Caki2 (cell line): ENCODE measurements at places on chromosomes 7 and 10. TPM values are rescaled to one million over a fixed set of nuclear protein-coding genes. Genes with fewer than 3 reads are reported as not detected.

Gene SSC4D
- 1.1 and 11.0 TPM in 2 replicates for total RNA-seq

Gene MGAM2
- total RNA-seq = not detected in 2 replicates

Gene CFTR
- total RNA-seq = not detected in 2 replicates

Gene TMEM72
- total RNA-seq = 1.5 TPM in 1 of 2 replicates, not detected in the other

Gene PTN
- not detected in 2 replicates for total RNA-seq

Gene HOXA2
- total RNA-seq = 0.30 TPM in 1 of 2 replicates, not detected in the other

Gene CALML5
- not detected in 2 replicates for total RNA-seq

Gene LBX1
- total RNA-seq = not detected in 2 replicates

Gene HPS1
- total RNA-seq = 27.0 and 31.1 TPM in 2 replicates

Gene PNLIP
- not detected in 2 replicates for total RNA-seq

Gene NPSR1
- not detected in 2 replicates for total RNA-seq

Gene CDC14C
- total RNA-seq = not detected in 2 replicates

Gene UNCX
- not detected in 2 replicates for total RNA-seq

Gene SUN3
- not detected in 2 replicates for total RNA-seq

Gene PDAP1
- 144 and 213 TPM in 2 replicates for total RNA-seq

Gene CYP3A4
- not detected in 2 replicates for total RNA-seq

Gene TEX47
- total RNA-seq = not detected in 2 replicates

Gene FAM25A
- total RNA-seq = not detected in 2 replicates

Gene TRIM73
- 2.4 and 2.5 TPM in 2 replicates for total RNA-seq

Gene ZNF425
- total RNA-seq = 2.9 and 7.1 TPM in 2 replicates

Gene ASB10
- total RNA-seq = not detected in 2 replicates

Gene GSTO1
- total RNA-seq = 96.6 and 108 TPM in 2 replicates

Gene PLPP4
- 6.8 and 6.9 TPM in 2 replicates for total RNA-seq

Gene LRRC17
- 1.5 TPM in 1 of 2 replicates, not detected in the other for total RNA-seq

Gene TLL2
- total RNA-seq = 1.3 and 3.8 TPM in 2 replicates

Gene CPN1
- not detected in 2 replicates for total RNA-seq

Gene EZH2
- 9.4 and 23.7 TPM in 2 replicates for total RNA-seq

Gene MYL10
- not detected in 2 replicates for total RNA-seq

Gene LRIT1
- total RNA-seq = not detected in 2 replicates

Gene CYP17A1
- not detected in 2 replicates for total RNA-seq

Gene OGDHL
- 4.1 and 13.9 TPM in 2 replicates for total RNA-seq

Gene AGAP5
- total RNA-seq = 3.5 TPM in 1 of 2 replicates, not detected in the other

Gene CRPPA
- total RNA-seq = 1.2 and 2.0 TPM in 2 replicates

Gene CFAP70
- total RNA-seq = 0.78 and 3.4 TPM in 2 replicates

Gene TMEM176A
- not detected in 2 replicates for total RNA-seq

Gene SPDYE2
- not detected in 2 replicates for total RNA-seq

Gene AKR1B1
- total RNA-seq = 2,179 and 2,713 TPM in 2 replicates

Gene PIP
- total RNA-seq = not detected in 2 replicates

Gene NUTM2E
- total RNA-seq = not detected in 2 replicates

Gene TRIL
- total RNA-seq = 0.20 TPM in 1 of 2 replicates, not detected in the other

Gene ASB4
- total RNA-seq = not detected in 2 replicates

Gene TMEM270
- 1.7 TPM in 1 of 2 replicates, not detected in the other for total RNA-seq

Gene HELLS
- 59.2 and 74.8 TPM in 2 replicates for total RNA-seq

Gene ANKRD30A
- not detected in 2 replicates for total RNA-seq

Gene ATP6V0A4
- 1.4 TPM in 1 of 2 replicates, not detected in the other for total RNA-seq

Gene TRAPPC14
- 2.2 and 2.3 TPM in 2 replicates for total RNA-seq

Gene R3HCC1L
- total RNA-seq = 5.1 and 7.5 TPM in 2 replicates

Gene CPA2
- total RNA-seq = not detected in 2 replicates

Gene TMEM229A
- total RNA-seq = not detected in 2 replicates

Gene PRLHR
- not detected in 2 replicates for total RNA-seq

Gene ATXN7L1
- total RNA-seq = 0.06 and 1.5 TPM in 2 replicates
